ENCODE measurements at places on chromosomes 4 and X.

GRCh38 chrX:16825264-16826035 lies 39.2 kb downstream of the TXLNG start:
- DNase-seq = no peak

DNA sequence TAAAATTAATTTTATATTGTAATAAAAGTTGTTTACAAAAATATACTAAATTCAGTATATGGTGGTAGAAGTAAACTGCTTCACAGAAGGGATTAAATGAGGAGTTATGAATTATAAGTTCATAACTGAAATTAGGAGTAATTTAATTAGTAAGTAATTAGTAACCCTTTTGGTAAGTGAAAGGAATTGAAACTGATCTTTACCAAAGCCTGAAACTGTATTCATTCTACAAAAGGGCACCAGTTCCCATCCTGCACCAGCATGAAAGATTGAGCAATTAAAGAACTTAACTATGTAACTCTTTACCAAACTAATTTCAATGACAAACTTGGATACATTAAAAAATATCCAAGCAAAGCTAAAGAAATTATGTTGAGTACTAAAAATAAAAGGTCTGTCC lies 8.2 kb downstream of the MED14 start:
- no peak for DNase-seq

DNA sequence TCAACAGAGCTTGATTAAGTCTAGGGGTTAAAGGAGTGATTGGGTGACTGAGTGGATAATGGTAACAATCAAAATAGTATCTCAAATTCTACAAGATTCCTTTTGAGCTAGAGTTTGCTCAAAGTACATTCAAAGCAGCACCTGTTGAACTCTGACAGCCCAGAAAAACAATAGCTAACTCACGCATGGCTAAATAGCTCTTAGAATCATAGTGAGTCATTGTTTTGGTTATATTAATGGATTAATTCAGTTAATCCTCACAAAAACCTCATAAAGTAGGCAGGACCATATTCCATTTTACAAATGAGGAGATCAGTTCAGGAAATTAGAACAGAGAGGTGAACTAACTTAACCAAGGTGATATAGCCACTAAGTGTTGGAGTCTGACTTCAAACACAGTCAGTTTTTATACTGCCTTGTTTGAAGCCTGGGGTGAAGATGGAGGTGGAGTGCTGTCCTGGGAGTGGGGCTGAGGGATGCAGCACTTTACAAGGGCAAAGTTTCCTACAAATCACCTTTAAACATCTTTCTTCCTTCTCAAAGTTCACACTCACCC lies 35.9 kb upstream of the PPM1K start:
- DNase-seq = peak; percentile 24

GRCh38 chrX:112844250-112844649 lies 3.6 kb upstream of the AMOT start:
- no peak for DNase-seq

DNA sequence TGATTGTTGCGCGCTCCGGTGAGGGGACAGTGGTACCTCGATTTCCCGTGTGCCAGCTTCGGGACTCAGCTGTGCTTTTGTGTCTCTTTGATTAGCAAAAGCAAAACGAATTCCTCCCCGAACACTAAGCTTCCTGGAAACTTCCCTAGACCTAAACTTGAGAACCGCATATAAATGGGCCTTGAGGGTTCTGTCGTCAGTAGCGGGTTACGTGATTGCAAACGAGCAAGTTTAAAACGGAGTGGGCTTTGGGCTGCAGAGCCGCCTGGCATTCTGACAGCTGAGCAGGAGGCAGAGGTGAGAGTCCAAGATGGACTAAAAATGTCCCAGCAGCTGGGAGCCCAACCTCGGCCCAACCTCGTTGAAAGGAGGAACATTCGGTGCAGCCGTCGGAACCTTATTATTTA lies 1.2 kb upstream of the TAPT1 start:
- DNase-seq = no peak

DNA sequence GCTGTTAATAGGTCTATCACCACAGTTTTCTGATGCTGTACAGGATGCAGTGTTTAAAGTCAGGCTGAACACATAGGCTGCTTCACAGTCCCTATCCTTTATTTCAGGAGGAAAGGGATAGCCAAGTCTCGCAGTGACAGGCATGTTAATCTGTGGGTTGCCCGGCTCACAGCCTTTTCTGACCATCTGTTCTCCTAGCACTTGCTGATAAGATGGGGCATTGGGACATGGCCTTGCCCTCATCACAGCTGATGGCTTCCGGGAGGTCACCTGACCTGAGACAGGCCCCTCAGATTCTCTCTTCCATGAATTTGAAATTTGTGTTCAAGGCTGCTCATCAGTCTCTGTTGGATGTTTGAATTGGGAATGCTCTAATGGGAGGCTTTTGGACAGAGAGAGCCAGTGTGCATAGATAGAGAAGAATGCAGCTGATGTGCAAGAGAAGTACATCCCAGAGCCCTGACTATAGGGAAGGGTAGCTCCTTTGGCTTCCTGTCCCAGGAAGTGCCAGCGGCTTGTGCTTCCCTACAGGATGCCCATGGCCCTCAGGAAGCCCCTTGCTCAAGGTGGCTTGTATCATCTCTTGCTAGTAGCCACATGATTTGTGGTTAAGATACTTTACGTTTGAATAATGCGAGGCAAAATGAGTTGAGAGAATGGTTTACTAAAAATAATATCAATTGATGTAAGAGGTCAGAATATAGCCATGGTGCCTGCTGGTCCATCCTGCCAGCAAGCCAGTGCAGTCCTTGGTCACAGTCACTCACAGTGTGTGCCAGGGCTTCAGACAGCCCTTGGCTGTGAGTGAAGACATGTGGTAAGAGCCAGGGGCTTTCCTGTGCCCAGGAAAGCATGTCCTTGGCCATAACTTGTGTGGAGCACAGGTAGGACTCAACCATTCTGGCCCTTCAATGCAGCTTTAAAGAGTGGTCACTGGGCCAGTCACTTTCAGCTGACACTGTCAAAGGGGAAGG lies 88.6 kb downstream of the TSPAN7 start:
- DNase-seq = no peak

DNA sequence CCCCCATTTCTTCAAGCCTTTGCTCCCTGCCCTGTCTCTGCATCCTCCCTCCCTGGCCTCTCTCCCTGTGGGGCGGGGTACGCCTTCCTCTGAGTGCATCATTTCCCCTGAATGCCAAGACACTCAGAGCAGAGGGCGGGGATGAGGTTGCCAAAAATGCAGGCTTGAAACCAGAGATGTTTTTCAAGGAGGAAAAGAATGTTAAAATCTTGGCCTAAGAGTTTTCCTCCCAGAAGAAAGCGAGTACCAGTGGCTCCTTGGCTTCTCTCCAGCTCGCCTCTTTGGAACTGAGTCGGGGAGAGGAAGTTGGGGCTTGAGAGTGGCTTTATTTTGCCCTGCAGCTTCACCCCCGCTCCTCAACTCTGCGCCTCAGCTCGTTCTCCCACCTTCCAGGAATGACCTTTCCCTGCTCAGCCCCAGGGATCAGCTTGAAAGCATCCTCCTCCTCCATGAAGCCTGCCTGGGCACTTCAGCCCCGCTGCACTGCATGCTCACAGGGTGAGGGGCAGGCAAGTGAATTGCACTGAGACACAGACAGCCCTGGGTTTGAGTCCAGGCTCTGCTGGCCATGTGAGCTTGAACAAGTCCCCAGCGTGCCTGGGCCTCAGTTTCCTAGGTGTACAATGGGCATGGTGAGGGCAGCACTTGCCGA lies 57.5 kb upstream of the SORCS2 start:
- DNase-seq = no peak

DNA sequence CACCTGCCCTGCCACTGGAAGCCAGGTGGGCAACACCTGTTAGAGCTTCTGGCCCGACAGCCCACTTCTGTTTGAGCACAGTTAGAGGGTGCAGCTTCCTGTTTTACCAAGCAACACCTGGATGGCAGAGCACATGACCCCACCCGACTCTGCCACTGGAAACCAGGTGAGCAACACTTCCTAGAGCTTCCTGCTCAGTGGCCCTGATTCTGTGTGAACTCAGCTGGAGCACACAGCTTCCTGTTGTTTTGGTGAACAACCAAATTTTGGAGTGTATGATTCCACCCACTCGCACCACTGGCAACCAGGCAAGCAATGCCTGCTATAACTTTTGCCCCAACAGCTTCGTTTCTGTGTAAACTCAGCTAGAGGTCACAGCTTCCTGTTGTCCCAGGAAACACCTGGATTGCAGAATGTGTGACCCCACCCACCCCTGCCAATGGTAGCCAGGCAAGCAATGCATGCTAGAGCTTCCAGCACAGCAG lies 163.8 kb upstream of the KLF8 start:
- no peak for DNase-seq

- no peak for DNase-seq
These were observed 41.9 kb upstream of the PDLIM3 start for GRCh38 chr4:185576962-185577950.

DNA sequence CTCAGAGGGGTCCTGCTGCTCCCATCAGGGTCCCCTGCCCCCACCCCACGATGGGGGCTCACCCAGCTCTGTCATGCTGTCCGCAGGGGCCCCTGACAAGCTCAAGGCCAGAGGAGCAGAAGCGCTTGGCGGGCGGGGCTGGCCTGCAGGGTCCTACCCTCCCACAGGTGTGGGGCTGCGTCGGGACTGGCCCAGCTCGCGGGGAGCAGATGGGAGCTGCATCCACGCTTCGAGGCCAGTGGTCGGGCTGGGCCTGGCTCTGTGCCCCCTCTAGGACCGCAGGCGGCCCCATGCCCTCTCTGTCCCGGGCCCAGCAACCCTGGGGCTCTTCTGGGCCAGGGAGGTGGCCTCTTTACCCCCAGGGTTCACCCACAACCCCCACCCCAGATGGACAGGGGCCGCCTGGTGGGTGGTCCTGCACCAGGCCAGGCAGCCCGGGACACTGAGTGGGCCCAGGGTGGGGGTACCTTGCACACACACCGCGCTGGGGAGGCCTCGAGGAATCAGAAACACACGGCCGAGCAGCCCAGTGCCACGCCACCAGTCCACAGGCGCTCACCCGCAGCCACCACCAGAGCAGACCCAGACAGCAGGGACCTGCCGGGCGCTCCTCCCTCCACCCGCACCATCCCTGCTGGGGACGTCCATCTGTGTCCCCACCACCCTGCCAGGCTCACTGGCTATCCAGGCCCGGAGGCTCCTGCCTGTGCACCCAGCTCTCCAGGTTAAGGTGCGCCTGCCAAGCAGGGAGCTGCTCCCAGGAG lies 30.0 kb downstream of the TACC3 start:
- DNase-seq = no peak

GRCh38 chr4:78845472-78845871 lies 69.3 kb downstream of the BMP2K start:
- peak; percentile 22 for DNase-seq

GRCh38 chr4:20367446-20367845 lies 115.7 kb downstream of the SLIT2 start:
- DNase-seq = no peak
